ENCODE measurements at places on chromosomes 3 and 15.

GRCh38 chr3:32592696-32593353 is 22.2 kb upstream of the DYNC1LI1 start:
- DNase-seq, result no peak

DNA sequence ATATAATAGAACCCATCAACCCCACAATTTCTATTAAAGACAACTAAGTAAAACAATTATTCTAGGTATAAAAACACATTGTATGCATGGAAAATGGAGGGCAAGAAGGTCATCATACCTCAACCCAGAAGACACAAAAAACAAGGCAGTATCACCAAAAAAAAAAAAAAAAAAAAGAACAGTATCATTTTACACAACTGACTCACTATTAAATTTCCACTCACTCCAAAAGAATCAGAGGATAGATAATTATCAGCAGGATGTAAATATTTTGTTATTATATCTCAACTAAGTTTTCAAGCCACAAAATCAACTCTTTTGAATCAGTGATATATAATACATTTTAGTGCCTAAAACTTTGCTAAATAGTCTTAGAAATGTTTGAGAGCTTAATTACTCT is 55.0 kb downstream of the CLASP2 start:
- peak; percentile 11 for DNase-seq

- no peak for DNase-seq
These were observed 38.7 kb downstream of the WDR49 start for GRCh38 chr3:167615030-167615429.

GRCh38 chr3:148344521-148344920 is 353.2 kb upstream of the AGTR1 start:
- DNase-seq, result no peak

- no peak for DNase-seq
These were observed 21.6 kb downstream of the SAMMSON start for GRCh38 chr3:70020906-70021660.

- peak; percentile 59 for DNase-seq
These were observed 42.5 kb downstream of the MCF2L2 start for GRCh38 chr3:183385698-183386613.

- no peak for DNase-seq
These were observed 144.1 kb downstream of the SOX2 start for GRCh38 chr3:181855825-181856224.

- peak; percentile 14 for DNase-seq
These were observed 2.6 kb upstream of the TIGIT start for GRCh38 chr3:114290911-114291901.

GRCh38 chr3:185204894-185205293 is 49.0 kb downstream of the EHHADH start:
- DNase-seq, result no peak

GRCh38 chr15:31285772-31286261 is 40.8 kb upstream of the KLF13 start:
- DNase-seq, result no peak

DNA sequence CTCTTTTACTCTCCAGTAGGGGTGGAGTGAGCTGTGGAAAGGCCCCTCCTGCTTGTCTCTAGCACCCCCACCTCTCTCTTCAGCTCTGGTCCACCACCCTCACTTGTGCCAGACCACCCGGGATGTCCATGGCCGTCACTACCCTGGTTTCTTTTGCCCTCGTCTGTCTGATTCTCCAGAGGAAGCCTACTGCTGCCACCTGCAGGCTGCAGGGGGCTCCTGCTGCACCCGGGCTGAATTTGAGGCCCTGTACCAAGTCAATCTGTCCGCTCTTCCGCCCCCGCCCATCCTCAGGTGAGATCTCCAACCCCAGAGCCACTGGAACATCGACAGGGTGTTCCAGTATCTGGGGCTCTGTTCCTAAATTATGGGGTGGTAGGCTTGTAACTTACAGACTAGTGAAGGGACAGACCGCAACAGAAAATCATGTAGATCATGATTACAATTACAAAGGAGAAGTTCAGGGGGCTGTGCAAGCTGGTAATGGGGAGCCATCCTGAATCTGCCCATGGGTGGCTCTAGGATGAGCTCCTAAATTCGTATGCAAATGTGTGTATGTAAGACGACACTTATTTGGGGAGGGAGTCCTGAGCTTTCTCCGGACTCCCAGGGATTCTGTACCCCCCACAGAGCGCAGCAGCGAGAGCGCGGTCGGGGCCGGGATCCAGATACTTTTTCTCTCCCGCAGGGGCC is 683 bp upstream of the UNC45A start:
- DNase-seq, result peak; percentile 75

DNA sequence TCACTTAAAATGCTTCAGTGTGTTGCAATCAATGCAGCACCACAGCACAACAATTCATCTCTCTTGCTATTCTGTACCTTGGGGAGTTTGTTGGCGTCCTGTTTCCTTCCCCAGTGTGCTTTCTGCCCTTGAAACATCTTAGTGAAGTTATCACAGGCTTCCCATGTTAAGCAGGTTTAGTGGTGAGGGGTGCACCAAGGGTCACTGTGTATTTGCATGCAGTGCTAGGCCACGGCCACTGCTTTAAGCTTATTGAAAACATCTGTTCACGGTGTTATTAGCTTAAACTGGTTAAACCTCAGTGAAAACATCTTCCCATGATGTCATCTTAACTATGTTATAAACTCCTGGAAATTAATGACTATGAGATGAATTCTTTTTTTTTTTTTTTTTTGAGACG is 217.3 kb upstream of the GOLIM4 start:
- no peak for DNase-seq

DNA sequence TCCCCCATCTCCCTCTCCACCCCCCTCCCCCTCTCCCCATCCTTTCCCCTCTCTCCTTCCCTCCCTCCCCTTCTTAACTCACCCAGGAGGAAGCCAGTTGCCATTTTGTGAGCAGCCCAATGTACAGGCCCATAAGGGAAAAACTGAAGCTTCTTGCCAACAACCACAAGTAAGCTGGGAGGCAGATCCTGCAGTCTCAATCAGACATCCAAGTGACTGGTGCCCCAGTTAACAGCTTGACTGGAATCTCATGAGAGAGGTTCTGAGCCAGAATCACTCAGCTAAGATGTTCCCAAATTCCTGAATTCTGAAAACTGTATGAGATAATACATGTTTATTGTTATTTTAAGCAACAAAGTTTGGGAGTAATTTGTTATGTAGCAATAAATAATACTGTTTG is 90.7 kb downstream of the C3orf70 start:
- DNase-seq, result no peak

- DNase-seq, result no peak
These were observed 264.8 kb downstream of the CLSTN2 start for GRCh38 chr3:140199743-140200142.

DNA sequence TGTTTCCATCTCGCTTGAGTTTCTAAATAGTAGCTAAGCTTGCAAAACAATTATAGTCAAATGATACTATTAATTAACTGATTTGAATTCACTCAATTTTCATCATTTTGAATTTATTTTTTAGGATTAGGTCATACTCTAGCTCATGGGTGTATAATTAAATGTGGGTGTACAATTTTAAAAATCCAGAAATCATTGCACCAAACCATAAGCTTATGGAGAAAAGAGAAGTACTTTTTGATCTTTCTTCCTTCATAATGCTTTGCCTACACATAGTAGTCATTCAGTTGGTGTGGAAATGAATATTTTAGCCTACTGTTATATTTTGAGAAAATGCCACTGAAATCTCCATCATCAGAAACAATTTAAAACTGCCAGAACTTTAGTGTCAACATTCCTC is 175.1 kb downstream of the CD47 start:
- DNase-seq, result no peak

- DNase-seq, result no peak
These were observed 409.7 kb downstream of the SOX2 start for GRCh38 chr3:182121401-182121800.

DNA sequence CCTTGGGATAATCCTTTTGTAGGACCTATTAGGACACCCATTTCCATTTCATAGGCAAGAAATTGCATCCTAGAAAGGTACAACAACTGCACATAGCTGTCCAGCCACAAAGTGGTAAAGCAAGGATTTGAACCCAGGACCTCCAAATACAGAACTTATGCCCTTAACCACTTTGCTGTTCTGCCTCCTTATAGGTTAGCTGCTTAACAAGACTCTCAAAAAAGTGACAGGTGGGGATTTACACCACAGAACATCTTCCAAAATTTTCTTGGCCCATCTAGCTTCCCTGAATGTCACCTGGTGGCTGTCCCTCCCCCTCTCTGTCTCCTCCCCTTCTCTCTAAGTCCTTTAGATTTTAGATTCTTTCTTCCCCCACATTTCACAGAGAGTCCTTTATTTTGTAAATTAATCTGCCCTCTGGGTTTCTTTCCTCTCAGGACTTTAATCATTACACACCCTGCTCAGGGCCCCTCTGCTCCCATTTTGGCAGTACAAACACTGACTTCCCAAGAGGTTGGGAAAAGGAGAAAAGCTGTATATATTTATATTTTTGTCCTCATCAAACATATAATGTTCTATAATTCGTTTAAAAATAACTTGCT is 120.6 kb downstream of the CPNE4 start:
- no peak for DNase-seq

GRCh38 chr3:158109295-158109803 is 540 bp upstream of the RSRC1 start:
- DNase-seq, result no peak

DNA sequence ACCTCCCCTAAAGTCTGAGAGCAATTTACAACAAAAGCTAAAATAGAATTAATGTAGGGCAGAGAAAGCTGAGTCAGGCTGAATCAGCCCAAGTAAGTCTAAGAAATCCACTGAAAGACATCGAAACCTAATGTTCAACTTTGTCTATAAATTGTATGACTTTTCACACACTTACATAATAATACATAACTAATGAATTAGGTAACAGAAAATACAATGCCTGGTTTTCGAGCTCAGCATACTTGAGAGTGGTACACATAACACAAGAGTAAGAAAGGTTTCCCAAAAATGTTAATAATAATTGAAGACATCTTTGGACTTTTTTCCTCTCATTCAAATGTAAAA is 55.3 kb upstream of the VGLL4 start:
- peak; percentile 78 for DNase-seq

GRCh38 chr3:58585994-58586393 is 8.8 kb upstream of the FAM107A start:
- DNase-seq, result no peak

DNA sequence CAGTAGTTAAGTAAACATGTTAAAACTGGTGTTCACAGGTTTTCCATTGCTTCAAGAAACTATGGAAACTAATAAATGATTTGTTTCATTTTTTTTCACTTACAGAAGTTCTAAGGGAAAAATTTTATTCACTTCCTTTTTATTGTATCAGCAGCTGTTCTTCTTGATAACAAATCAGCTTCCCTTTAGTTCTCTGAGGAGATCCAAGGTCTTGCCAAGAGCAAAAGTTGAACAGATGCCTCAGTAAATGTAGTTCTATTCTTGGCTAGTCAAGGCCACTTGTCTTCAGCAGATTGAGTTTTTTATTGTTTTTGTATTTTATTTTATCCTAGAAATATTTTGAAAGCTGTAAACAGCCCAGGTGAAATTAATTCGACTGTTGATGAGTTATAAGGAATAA is 41.8 kb downstream of the KCNH8 start:
- DNase-seq, result no peak

- DNase-seq, result no peak
These were observed 145.3 kb downstream of the FOXP1 start for GRCh38 chr3:71438071-71438685.

GRCh38 chr15:77568973-77569728 is 63.6 kb downstream of the LINGO1 start:
- peak; percentile 8 for DNase-seq

GRCh38 chr15:90750186-90750585 is 33.0 kb downstream of the BLM start:
- no peak for DNase-seq

- peak; percentile 6 for DNase-seq
These were observed 14.1 kb downstream of the ARL13B start for GRCh38 chr3:93994056-93994455.

Data from mammary epithelial cell (primary cell).